ENCODE measurements at places on chromosomes 1 and 21. TPM values are rescaled to one million over a fixed set of nuclear protein-coding genes. Genes with fewer than 3 reads are reported as not detected.

Gene POU3F1
- not detected for polyA plus RNA-seq

Gene IL10
- polyA plus RNA-seq = not detected

Gene NPR1
- not detected for polyA plus RNA-seq

Gene SPRR2D
- not detected for polyA plus RNA-seq

Gene CDCA8
- 14.9 TPM for polyA plus RNA-seq

Gene RNU1-1
- not detected for polyA plus RNA-seq

Gene ARHGEF16
- 0.04 TPM for polyA plus RNA-seq

Gene SYCP1
- not detected for polyA plus RNA-seq

Gene FMO4
- polyA plus RNA-seq = 4.2 TPM

Gene RPTN
- not detected for polyA plus RNA-seq

Gene CCDC181
- not detected for polyA plus RNA-seq

Gene DMBX1
- not detected for polyA plus RNA-seq

Gene CREG1
- 54.5 TPM for polyA plus RNA-seq

Gene SERPINC1
- 0.16 TPM for polyA plus RNA-seq

Gene SLC30A2
- not detected for polyA plus RNA-seq

Gene DTL
- polyA plus RNA-seq = 8.3 TPM

Gene TMCO2
- not detected for polyA plus RNA-seq

Gene C1orf35
- 6.2 TPM for polyA plus RNA-seq

Gene OPRD1
- not detected for polyA plus RNA-seq

Gene KCNE2
- polyA plus RNA-seq = not detected

Gene HLCS
- polyA plus RNA-seq = 16.9 TPM

Gene OR2L5
- polyA plus RNA-seq = not detected

Gene RGS16
- 0.23 TPM for polyA plus RNA-seq

Data from BJ (cell line).